T follicular helper cell (primary cell): ENCODE measurements at places on chromosomes 16 and 17.

DNA sequence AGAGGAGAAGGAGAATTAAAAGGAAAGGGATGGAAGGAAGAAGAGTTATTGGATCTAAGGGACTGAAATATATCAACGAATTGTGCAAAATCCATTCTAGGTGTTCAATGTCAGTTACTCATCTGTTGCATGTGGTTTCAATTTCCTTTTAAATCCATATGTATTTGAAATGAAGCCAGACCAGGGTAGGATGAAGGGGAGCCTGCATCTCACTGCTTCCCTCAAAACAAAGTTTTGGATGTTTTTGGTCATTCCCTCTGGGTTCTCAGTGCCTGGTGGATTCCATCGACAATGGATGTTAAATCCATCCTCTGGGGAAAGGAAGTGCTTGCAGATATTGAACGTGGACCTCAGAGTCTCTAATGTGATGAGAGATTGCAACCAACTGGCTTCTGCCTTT is 103.5 kb upstream of the XYLT1 start:
- DNase-seq: no peak

GRCh38 chr16:12083631-12084030 is 107.1 kb downstream of the SNX29 start:
- no peak for DNase-seq

DNA sequence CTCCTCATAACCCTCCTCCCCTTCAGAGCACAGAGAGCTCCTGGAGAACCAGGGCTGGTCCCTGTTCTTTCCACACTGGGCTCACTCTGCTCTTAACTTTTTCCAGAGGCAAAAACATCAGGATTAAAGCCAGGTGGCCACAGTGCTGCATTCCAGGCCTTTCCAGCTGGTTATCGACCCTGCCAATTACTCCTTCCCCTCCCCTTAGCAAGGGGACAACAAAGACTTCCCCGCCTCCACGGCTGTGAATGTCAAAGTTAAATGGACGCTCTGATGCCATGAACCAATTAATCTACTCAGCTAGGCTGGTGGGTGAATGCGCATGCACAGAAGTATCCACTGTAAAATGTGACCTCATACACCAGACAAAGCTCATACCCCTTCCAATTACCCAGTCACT is 23.1 kb downstream of the ACLY start:
- no peak for DNase-seq

- DNase-seq: no peak
Observed at GRCh38 chr17:72219824-72220493, 99.1 kb downstream of the SOX9 start.

DNA sequence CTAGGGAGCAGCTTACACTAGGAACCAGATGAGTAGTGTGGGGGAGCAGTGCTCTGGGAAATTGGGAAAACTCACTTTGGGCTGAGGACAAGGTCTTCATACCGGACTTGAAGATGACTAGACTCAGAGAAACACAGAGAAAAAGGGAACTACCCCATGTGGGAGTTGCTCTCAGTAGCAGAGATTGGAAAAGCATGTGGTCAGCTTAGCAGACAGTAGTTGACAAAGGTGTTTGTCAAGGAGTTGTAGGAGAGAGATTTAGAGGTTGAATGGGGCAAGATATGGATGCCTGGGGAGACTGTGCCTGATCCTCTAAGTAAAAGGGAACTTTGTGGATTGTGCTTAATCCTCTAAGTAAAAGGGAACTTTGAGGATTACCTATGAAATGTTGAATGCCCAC is 194.5 kb upstream of the COX10 start:
- DNase-seq: no peak

DNA sequence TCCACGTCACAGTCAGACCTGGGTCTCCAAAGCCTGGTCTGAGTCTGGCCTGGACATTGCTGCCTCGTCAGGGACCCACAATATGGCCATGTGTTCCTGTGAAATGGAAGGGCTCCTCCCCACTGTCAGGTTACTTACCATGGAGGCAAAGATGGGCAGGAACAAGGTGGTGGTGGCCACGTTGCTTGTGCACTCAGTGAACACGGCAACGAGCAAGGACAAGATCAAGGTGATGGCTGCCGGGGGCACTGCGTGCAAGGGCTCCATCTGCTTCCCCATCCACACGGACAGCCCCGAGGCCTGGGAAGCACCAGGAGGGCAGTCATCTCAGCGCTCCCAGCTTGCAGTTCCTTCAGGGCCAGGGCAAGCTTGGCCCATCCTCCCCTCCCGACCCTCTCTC is 22.5 kb downstream of the SLC13A5 start:
- DNase-seq: no peak

- DNase-seq: no peak
Observed at GRCh38 chr17:17073581-17074403, 31.5 kb downstream of the MPRIP start.

- DNase-seq: no peak
Observed at GRCh38 chr16:61323456-61323855, 712.8 kb downstream of the CDH8 start.

DNA sequence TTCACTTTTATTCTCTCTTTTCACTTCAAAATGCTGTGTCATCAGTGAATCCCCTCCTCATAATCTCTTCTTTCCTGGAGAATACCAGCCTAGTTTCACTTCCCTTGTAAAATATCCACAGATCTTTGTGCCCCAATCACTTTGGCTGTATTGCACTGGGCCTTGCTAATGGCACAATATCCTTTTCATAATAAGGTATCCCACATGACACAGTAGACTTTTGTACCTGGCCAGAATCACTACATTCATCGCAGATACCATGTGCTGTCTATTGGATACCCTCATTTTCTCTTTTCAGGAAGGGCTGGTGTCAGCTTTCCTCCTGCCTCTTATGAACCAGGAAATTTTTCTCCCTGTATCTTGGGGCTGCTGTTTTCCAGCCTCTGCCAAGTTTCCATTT is 25.7 kb upstream of the TOX3 start:
- DNase-seq: no peak

DNA sequence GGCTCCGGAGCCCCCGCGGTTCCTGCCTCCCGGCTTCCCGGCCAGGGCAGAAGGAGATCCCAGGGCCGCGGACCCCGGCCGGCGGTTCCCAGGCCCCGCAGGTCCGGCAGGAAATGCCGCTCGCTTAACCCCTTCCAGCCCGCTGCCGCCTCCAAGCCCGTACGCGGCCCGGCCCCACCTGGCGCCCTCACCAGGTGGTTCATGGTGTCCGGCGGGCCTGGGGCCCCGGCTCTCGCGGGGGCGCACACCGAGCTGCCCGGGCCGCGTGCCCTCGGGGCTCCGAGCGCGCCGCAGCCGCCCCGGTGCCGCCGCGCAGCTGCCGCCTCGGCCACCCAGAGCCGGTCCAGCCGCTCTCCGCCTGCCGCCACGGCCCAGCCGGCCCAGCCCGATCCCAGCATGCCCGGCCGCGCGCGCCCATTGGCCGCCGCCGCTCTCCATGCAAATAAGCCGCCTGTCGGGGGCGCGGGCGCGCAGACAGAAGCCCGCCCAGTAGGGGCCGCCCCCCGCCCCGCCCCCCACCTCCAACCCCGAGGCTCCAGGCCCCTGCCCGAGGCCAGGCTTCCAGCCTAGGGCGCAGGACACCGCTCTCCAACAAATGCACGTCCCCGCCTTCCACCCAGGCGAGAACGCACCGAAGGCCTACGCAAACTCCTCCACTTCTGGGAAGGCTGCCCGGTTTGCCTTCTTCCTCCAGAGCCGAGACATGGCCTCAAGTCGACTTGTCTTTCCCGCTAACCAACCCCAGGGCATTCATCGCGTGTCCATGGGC is at the start of gene BCAR1:
Gene BCAR1 (minus strand): TSS at position 345 of the 769 bp plus-strand sequence. CDS start 142 bp downstream, at position 203.
- DNase-seq: no peak
